ENCODE measurements at places on chromosomes 16 and 17. TPM values are rescaled to one million over a fixed set of nuclear protein-coding genes. Genes with fewer than 3 reads are reported as not detected.
A peak's percentile ranks its signal among the peaks of the same experiment; 100 is the strongest.

Gene TBC1D3K
- total RNA-seq = not detected

Gene CACNG5
- not detected for total RNA-seq

Gene PSMD3
- 60.5 TPM for total RNA-seq

DNA sequence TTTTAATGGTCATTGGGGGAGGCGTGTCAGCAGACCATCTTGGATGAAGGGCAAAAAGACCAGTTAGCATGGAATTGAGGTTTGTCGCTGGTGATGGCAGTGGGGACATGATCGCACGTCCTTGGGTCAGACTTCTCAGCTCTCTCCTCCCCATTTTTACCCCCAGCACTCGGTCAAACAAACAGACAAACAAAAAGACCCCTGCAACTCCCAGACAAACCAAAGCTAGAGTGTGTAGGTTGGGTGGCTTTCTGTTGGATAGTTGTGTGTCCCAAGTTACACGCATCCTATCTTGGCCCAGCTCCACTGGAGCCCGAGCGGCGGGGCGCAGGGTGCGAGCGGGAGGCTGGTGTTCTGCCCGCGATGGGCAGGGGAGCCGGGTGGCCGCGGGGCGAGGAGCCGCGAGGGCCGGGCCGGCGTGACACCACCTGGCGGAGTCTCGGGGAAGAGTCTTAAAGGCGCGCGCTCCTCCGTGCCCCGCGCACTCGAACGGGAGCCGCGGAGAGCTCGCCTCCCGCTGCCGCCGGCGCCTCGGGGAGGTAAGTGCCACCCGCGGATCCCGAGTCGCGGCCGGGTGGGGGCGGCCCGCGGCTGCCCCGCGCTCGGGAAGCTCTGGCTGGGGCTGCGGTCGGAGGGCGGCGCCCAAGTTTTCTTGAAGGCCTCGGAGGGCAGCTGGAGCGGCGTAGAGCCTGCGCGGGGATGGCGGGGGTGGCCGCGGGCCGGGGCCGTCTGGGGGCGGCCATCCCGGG lies 18.5 kb upstream of the NTN1 start:
- no peaks in the 10 kb centered on the region for H3K27me3 ChIP-seq
- H3K27ac ChIP-seq = no peak overlapping the region
- H3K36me3 ChIP-seq = no peaks in the 10 kb centered on the region
- DNase-seq = peak; percentile 59

DNA sequence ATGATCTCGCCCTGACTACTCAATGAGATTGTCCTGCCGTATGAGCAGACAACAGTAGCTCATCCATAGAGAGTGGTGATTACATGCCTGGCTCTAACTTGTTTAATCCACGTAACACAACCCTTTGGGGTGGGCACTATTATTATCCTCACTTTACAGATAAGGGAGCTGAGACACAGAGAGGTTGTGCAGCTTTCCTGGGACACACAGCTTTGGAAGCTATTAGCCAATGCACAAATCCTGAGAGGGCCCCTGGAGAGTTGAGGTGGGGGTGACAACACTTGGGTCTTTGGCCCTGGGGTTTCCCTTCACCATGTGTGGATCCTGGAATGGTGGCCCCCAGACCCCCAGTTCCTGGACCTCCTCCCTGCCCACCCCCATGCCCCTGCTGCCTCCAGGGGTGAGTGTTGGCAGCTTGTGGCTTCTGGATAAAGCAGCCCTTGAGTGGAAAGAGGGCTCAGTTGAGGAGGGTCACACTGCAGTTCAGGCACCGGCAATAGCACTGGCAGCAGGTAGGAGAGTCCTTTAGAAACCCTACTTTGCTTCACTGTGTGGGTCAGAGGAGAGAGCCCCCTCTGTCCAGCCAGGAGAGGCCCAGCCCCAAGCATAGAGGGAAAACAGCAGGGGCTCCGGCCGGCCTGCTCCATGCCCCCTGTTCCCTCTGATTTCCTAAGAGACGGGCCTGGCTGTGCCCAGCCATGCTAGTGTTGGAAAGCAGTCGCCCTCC lies 230.7 kb downstream of the KATNIP start:
- no peak overlapping the region for H3K4me3 ChIP-seq
- H3K36me3 ChIP-seq = no peaks in the 10 kb centered on the region
- no peaks in the 10 kb centered on the region for H3K27me3 ChIP-seq
- H3K4me1 ChIP-seq = no peaks in the 10 kb centered on the region
- no peak overlapping the region for H3K27ac ChIP-seq
- DNase-seq = no peak

- no peaks in the 10 kb centered on the region for H3K36me3 ChIP-seq
- H3K4me3 ChIP-seq = no peak overlapping the region
- peak; percentile 91 for DNase-seq
- H3K27me3 ChIP-seq = no peaks in the 10 kb centered on the region
Measured at GRCh38 chr16:30740364-30741251, 7.6 kb upstream of the PHKG2 start.

- no peak overlapping the region for H3K27ac ChIP-seq
- no peaks in the 10 kb centered on the region for H3K36me3 ChIP-seq
- no peak overlapping the region for H3K4me3 ChIP-seq
- no peaks in the 10 kb centered on the region for H3K4me1 ChIP-seq
Measured at GRCh38 chr16:26909623-26910022, 157.1 kb upstream of the C16orf82 start.

- no peak overlapping the region for H3K4me3 ChIP-seq
- H3K27me3 ChIP-seq = no peaks in the 10 kb centered on the region
- H3K27ac ChIP-seq = peak overlapping the region; percentile 1
- DNase-seq = no peak
- no peaks in the 10 kb centered on the region for H3K36me3 ChIP-seq
Measured at GRCh38 chr17:77375917-77376651, 235.3 kb downstream of the SEC14L1 start.

DNA sequence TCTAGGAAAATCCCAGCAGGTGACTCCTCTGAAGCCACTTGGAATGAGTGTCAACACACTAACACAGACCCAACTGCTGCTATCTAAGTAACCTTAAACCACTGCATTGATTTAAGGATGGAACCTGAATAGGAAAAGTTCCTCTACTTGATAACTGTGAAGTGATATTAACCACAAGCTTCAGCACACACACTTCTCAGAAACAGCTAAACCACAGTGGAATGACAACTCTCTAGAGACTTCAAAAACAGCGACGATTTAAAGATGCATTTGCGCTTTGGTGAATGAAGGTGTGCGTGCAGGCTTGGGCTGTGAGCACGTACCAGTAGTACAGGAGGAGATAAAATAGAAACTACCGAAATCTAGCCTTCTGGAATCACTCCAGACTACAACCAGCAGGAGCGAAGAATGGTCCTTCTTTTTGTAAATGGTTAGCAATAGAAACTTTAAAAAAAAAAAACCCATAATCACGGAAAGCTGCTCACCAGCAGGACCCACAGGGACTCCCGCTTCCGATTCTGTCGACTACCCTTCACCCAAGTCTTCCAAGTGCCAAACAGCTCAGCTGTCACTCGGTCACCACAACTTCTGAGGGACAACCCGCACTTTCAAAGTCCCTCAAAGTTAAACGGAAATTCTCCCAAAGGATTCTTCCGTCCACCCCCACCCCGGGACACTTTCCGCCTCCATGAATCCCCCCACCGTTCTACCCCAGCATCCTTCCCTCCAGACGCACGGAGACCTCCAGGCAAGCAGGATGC lies 137.7 kb upstream of the CORO6 start:
- no peak overlapping the region for H3K27ac ChIP-seq
- H3K4me3 ChIP-seq = peak overlapping the region; percentile 36
- no peaks in the 10 kb centered on the region for H3K4me1 ChIP-seq
- no peaks in the 10 kb centered on the region for H3K27me3 ChIP-seq
- H3K36me3 ChIP-seq = no peaks in the 10 kb centered on the region

- H3K4me1 ChIP-seq = no peaks in the 10 kb centered on the region
- H3K27me3 ChIP-seq = no peaks in the 10 kb centered on the region
- no peak for DNase-seq
- H3K27ac ChIP-seq = no peak overlapping the region
Measured at GRCh38 chr16:86424398-86424797, 85.9 kb upstream of the FOXF1 start.

DNA sequence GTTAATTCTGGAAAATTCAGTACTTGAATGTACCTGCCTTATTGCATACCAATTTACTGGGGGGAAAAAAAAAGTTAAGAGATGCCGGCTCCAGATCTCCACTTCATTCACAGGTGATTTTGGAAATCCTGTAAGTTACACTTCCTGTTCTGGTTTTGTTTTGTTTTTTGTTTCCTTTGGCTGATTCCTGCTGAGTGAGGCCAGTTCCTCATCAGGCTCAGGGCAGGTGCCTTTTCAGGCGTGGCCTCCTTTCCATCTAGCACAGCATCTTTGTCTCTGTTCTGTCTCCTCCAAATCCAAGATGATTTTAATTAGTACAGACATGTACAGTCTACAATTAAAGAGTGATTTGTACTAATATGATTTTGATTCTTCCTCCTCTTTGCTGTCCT lies 19.2 kb downstream of the CYB561 start:
- DNase-seq = no peak
- H3K4me3 ChIP-seq = no peak overlapping the region
- H3K27ac ChIP-seq = no peak overlapping the region
- H3K27me3 ChIP-seq = no peaks in the 10 kb centered on the region
- no peaks in the 10 kb centered on the region for H3K36me3 ChIP-seq
- H3K4me1 ChIP-seq = no peaks in the 10 kb centered on the region

DNA sequence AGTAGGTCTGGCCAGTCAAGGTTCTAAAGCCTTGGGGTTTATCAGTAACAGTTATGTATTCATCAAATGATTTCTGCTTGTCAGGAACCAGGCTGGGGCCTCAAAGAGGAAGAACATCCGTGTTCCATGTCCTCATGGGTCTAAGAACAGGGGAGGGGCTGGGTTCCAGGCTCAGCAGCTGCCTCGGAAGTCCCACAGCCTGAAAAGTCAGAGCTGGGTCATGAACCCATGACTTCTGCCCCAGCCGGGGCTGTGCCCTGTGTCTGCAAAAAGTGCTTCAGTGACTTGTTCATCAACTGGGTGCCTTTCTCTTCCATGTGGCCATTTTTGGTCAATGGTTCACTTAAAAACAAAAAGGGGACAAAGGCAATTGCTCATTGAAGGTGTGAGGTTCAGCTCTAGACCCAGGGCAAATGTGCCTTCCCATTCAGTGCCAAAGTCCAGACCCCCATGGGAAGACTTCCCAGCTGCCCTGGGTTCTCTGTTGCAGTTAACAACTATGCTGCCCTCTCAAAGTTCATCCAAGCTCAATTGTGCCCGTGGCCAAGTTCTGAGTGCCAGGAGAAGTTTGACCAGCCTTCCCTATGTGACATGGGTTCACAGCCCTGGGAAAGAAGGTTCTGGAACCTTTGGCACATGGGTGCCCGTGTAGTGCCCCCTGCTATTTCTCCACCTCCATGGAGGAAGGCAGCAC lies 18.5 kb downstream of the TBKBP1 start:
- H3K4me3 ChIP-seq = no peak overlapping the region
- no peaks in the 10 kb centered on the region for H3K4me1 ChIP-seq
- no peak overlapping the region for H3K27ac ChIP-seq
- no peaks in the 10 kb centered on the region for H3K36me3 ChIP-seq

All from aorta (tissue), 5 donors.